ENCODE measurements at places on chromosomes 1 and 21.

- no peak for DNase-seq
Measured at GRCh38 chr21:45413922-45414321, 9.0 kb downstream of the COL18A1 start.

DNA sequence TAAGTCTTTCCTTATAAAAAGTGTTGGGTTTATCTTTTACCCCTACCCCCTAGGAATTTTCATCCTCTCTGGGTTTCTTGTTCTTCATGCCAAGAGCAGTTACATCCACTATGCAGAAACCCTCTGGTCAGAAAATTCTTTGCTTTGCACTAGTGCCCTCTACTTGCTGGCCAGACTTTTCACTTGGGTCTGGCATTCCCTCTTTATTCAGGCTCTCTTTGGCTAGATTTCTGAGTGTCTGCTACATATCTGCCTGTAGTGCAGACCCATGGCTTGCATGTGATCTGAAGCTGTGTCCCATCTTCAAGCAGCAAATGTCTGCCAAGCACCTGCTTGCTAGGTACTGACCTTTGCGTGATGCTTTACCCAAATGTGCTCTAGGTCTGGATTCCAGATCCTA is 237.0 kb downstream of the GPATCH2 start:
- DNase-seq: no peak

DNA sequence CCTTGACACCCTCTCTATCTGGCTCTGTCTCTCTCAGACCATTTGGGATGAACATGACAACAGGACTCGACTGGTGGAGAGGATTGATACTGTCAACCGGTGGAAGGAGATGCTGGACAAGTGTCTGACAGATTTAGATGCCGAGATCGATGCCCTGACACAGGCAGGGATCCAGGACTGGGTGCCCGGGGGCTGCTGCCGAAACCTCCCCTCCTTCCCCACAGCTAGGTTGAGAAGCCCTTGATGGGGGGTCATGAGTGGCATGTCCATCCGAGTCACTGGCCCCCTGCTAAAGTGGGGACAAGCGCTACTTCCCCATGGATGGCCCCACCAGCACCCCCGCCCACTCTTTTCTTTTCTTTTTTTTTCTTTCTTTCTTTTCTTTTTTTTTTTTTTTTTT is 1.2 kb downstream of the TEKT2 start:
- DNase-seq: no peak

- DNase-seq: no peak
Measured at GRCh38 chr21:44049182-44049581, 37.1 kb downstream of the TRAPPC10 start.

GRCh38 chr1:61604684-61605083 is 120.3 kb downstream of the TM2D1 start:
- no peak for DNase-seq

DNA sequence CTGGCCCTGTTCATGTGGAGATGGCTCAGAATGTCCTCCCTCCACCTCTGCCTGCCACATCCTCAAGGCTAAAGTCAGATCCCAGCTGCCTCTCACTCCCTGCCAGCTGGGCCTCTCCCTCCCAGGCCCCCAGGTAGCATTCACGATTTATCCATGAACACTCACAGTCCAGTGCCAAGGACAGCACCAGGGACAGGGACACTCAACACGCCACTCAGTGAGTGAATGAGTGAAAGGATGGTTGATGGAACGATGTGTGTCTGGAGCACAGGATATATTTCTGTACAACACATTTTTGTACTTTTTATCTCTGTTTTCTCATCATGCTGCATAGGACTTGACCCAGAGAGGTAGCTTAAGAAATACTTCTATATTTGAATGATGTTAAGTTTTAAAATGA is 10.1 kb downstream of the CYP4A11 start:
- DNase-seq: no peak

DNA sequence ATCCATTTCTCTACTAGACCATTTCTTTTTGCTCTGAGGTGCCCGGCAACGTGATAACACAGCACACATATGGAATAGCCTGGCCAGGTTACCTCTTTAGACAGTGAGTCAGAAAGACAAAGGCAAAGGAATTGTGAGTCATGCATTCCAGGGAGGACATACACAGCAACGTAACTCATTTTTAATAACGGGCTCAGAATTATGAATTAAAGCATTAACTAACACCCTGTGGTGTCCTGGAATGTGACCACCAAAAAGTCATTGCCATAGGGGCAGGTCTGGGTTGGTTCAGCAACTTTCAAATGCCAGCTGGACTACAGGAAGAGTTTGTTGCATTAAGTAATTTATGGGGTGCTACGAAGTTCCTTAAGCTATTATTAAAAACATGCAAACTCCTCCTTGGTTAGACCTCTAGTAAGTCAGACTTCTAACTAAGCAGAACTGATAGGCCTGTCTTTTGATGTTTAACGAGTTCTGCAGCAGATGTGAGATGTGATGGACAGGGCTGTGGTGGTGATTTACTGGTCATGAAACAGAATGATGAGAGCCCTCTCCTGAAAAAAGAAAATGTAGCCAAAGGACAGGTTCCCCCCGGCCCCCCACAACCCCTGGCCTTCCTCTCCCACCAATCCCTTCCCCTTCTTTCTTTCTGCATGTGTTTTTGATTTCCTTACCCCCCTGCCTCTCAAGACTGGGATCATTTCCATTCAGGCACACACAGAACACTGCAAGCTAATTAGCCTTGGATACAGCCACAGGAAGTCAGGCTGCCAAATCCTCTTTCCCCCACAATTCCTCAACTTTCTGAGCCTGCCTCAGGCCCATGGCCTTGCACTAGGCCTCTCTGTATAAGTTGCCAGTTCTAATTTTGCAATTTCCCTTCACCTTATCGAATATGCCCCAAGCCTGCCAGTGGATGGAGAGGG is 88.9 kb upstream of the HAO2 start:
- no peak for DNase-seq

GRCh38 chr1:210540288-210540687 is 211.6 kb downstream of the HHAT start:
- no peak for DNase-seq

- DNase-seq: no peak
Measured at GRCh38 chr1:77342745-77343144, 60.9 kb downstream of the AK5 start.

GRCh38 chr1:237270353-237270752 is 228.4 kb downstream of the RYR2 start:
- DNase-seq: no peak

DNA sequence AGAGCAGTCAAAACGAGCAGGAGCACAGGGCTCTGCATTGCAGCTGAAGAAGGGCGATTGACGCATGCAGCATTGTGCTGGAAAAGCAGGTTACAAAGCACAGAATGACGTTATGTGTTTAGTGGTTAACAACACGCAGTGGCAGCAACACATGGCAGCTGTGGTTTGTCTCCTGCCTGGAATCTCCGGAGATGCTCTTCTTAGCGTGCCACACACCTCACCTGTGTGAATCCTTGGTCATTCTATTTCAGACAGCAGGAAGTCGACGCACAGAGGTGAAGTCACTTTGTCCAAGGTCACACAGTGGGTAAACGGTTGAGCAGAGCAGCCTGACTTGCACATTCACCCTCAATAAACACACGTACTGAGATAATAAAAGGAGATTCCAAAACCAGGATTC is 14.7 kb downstream of the OBSCN start:
- no peak for DNase-seq

DNA sequence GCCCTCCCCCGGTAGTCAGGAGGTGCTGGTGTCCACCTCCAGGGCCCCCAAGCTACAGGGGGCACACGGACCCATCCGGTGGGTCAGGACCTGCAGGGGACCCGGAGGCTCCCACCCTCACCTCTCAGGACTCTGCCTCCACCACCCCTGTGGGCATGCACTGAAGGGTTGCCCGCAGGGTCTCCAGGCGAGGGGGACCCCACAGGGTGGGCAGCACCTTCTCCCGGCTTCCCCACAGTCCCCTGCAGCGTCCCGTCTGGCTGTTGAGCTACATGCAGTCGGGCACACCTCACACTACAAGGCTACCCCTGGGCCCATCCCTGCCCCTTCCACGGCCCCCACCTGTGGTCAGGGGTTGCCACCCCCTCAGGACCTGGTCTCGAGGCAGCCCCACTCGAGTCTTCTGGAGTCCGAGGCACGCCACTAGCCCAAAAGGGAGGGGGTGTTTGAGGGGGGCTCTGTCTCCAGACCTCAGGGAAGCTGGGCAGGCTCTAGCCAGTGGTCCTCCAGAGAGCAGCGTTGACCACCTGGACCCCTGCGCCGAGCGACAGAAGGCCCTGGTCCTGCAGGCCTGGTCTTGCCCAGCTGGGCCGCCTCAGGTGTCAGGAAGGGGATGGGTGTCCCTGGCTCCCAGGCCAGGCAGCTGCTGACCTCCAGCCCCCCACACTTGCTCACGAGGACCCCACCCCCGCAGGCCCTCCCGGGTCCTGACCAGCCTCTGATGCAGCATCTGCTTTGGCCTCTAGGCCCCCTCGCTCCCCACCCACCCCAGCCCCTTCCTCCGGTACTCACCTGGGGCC is 9.6 kb downstream of the PARS2 start:
- no peak for DNase-seq

GRCh38 chr1:2610036-2610959 is 22.5 kb downstream of the MMEL1 start:
- no peak for DNase-seq

Measured in activated CD4-positive, alpha-beta T cell treated with anti-CD3 and anti-CD28 coated beads for 36 hours (primary cell).